ENCODE measurements at places on chromosomes 7 and 10.

DNA sequence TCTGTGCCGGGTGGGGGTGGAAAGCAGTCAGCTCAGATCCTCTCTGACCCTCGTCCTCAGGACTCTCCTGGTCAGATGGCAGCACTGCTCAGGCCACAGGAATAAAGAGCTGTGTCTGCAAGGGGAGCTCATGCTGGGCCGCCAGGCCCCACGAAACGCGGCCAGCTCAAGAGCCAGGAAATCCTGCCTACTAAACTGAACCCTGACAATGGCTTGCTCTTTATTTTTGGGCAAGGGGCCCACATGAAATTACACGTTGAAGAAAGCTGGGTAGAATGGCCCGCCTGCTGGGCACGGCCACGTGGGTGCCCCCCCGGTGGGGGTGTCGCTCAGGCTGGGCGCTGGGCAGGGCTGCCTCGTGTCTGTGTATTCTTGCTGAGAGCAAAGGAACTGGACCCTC, 103.0 kb downstream of the ITIH5 start:
- no peak for DNase-seq

DNA sequence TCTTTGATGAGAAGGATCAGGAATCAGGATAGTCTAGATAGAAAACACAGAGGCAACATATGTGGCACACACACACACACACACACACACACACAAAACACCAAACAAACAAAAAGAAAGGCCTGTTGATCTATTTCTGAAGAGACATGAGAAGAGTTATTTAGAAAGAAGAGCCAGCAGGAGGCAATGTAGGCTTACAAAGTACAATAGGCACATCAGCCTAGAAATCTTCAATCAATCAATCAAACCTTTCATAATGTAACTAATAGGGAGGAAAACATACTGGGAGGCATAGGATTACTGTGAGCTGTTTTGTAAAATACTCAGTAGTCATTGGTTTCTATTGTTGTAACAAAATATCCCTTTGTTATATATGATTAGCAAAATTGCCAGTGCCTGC, 47.3 kb upstream of the TES start:
- no peak for DNase-seq

DNA sequence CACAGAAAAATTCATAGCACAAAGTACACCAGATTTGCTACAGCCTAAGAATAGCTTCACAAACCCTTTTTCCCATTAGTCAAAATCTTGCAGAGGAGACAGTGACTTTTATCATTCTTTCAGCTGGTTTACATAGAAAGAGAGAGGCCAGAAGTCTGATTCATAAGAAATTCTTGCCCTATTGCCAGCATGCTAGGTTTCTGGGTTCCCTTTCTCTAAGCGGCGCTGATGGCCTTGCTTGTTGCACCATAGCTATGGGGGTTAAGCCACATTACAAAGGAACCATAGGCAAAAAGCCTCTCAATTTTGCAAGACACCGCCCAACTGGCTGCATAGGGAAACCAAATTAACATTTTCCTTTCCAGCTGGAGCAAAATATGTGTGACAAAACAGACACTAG, 87.4 kb downstream of the ZNF467 start:
- no peak for DNase-seq

DNA sequence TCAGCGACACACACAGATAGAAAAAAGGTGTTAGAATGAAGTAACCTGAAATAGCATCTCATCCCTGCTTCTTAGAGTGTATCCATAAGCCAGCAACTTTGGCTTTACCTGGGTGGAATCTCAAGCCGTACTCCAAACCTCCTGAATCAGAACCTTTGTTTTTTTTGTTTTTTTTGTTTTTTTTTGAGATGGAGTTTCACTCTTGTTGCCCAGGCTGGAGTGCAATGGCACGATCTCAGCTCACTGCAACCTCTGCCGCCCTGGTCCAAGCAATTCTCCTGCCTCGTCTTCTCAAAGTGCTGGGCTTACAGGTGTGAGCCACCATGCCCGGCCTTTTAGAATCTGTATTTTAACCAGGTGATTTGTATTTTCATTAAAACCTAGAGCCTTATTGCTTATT, 9.0 kb downstream of the NRBF2 start:
- DNase-seq: no peak

- DNase-seq: no peak
Observed at GRCh38 chr7:37448636-37449361, at the start of gene ELMO1. ELMO1 (minus strand) TSS chr7:37448864; CDS start chr7:37342690, 106,174 bp downstream.

GRCh38 chr7:137655804-137656203, 191.0 kb downstream of the DGKI start:
- DNase-seq: no peak

DNA sequence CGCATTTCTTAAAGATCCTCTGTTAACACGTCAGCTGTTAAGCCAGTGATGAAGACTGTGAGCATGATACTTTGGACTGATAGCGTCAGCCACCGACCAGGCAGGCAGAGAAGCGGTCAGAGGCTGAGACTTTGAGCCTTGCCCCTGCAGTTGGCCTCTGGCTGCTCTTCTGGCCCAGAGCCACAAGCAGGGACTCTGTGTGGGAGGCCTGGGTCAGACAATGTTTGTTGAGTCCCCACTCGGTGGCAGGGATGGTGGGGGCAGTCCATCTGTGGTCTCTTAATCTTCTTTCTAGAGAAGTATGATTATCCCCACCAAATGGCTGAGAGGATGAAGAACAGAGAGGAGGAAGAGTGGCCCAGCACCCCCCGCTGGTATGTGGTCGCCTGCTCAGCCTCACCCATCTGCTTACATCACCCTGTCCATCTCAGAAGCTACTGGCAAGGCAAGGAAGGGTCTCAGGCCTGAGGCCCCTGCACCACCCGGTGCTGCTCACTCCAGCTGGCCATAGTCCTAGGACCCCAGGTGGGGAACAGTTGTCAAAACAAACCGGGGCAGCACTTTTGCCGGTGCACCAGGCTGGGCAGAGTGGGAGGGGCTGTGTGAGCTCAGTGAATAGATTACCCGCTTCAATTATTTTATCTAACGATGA, 202.9 kb downstream of the GRID1 start:
- DNase-seq: no peak

All from cortex of kidney (tissue), 1 donor.